ENCODE measurements at places on chromosomes 5 and 9. TPM values are rescaled to one million over a fixed set of nuclear protein-coding genes. Genes with fewer than 3 reads are reported as not detected.

- no peak for DNase-seq
These were observed 324.4 kb upstream of the ADAMTSL1 start for GRCh38 chr9:18149471-18150011.

SHISAL2B gene
- total RNA-seq = not detected

- DNase-seq = no peak
These were observed 41.3 kb downstream of the ZNF474 start for GRCh38 chr5:122170620-122171019.

PCDHB2 gene
- not detected for total RNA-seq

REEP2 gene
- 6.5 TPM for total RNA-seq

GRCh38 chr9:134152022-134152448 lies 12.3 kb downstream of the RNU6ATAC start:
- DNase-seq = no peak

DNA sequence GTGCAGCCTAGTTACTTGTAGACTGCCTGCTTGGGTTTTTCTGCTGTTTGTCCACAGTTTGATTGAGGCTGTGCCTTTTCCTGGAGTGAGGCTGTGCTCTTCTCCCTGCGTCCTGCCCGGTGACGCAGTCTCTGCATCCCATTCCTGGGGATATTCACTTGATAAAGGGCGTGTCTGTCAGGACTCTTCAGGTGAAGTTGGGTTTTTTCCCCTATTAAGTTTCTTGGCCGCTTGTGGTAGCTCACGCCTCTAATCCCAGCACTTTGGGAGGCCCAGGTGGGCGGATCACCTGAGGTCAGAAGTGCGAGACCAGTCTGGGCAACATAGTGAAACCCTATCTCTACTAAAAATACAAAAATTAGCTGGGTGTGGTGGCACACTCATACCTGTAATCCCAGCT lies 50.0 kb upstream of the SUSD3 start:
- DNase-seq = no peak

GRCh38 chr5:168348084-168348414 lies 56.6 kb downstream of the WWC1 start:
- no peak for DNase-seq

DNA sequence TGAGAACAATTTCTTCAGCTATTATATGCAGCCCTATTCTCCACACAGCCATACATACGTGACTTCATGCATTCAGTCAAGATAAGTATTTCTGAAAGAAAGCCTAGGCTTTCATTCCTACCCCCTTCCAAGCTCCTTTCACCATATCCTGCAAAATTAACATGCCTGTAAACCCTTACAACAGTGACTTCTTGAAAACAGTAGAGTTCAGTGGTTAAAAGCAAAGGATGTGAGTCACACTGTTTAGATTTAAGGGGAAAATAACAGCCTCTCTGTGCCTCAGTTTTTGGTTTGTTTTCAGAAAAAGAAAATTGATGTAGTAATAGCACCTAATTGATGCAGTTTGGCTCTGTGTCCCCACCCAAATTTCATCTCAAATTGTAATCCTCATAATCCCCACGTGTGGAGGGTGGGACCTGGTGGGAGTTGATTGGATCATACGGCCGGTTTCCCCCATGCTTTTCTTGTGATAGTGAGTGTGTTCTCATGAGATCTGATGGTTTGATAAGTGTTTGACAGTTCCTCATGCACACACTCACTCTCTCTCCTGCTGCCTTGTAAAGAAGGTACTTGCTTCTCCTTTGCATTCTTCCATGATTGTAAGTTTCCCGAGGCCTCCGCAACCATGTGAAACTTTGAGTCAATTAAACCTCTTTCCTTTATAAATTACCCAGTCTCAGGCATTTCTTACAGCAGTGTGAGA lies 264.8 kb downstream of the CETN3 start:
- DNase-seq = no peak

GRCh38 chr9:70481471-70481870 lies 67.0 kb upstream of the KLF9 start:
- no peak for DNase-seq

- no peak for DNase-seq
These were observed 119.7 kb upstream of the ABCA1 start for GRCh38 chr9:105047742-105048041.

- no peak for DNase-seq
These were observed 100.8 kb upstream of the PLPPR1 start for GRCh38 chr9:100927763-100928162.
